ENCODE measurements at places on chromosomes 4 and X.

- no peak for DNase-seq
Observed at GRCh38 chr4:145619639-145619996, 433 bp downstream of the MMAA start.

DNA sequence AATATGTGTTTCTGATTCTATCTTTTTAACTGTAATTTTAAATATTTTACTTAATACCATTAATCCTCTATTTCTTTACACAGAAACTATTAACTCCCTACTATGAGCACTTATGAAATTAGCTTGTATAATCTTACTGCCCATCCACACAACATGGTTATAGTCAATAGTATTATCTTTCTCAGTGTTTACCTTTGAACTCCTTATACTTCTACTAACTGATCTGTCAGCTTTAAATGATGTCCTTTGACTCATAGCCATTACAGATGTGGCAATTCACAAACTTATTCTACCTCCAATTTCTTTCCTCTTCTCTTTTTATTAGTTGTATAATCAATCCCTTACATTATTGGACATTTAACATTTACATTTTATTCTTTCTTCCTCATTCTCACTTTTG is 5.5 kb downstream of the SEC31A start:
- no peak for DNase-seq

DNA sequence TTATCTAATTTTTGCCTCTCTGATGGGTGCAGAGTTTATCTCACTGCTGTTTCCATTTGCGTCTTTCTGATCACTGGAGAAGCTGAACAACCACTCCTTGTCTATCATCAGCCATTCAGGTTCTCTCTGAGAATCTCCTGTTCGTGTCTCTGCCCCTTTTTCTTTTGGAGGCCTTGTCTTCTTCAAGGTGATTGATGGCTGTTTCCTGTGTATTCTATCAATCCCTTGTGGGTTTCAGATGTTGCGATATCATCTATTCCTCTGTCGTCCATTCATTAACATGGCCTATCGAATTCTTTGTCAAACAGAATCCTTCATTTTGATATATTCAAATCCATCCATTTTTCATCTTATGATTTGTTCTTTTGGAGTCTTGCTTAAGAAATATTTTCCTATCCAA is 100.3 kb downstream of the FAM53A start:
- DNase-seq = no peak

GRCh38 chrX:97633798-97634197 is 750.1 kb downstream of the RPA4 start:
- DNase-seq = no peak

GRCh38 chrX:44310227-44310626 is 33.2 kb downstream of the EFHC2 start:
- DNase-seq = no peak

- no peak for DNase-seq
Observed at GRCh38 chrX:43817444-43817843, 64.8 kb downstream of the MAOB start.

GRCh38 chrX:110407910-110408545 is 49.4 kb downstream of the RTL9 start:
- DNase-seq = peak; percentile 68

- no peak for DNase-seq
Observed at GRCh38 chrX:20063716-20064351, 52.9 kb downstream of the MAP7D2 start.
